AG09319 (cell line): ENCODE measurements at places on chromosomes 13 and 19.

DNA sequence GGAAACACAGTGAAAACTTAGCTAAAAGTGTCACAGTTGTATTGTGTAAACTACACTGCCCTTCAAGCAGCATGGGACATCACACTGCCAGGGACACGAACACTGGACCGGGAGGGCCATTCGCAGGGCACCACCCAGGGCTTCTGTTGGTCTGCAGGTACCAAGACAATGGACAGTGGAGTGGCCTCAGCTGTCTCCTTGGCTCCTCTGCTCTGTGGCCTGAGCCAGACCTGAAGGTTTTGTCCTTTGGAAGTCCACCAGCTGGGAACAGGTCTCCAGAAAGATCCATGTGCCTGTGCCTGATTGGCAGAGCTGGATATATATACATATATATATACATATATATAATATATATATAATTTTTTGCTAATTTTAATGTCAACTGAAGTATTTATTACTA, 149.8 kb downstream of the ZNF536 start:
- no peak for DNase-seq

GRCh38 chr19:58117841-58118575, 20.0 kb upstream of the ZSCAN18 start:
- DNase-seq, result no peak

- DNase-seq, result no peak
Measured at GRCh38 chr13:34363266-34363665, 545.3 kb downstream of the RFC3 start.

DNA sequence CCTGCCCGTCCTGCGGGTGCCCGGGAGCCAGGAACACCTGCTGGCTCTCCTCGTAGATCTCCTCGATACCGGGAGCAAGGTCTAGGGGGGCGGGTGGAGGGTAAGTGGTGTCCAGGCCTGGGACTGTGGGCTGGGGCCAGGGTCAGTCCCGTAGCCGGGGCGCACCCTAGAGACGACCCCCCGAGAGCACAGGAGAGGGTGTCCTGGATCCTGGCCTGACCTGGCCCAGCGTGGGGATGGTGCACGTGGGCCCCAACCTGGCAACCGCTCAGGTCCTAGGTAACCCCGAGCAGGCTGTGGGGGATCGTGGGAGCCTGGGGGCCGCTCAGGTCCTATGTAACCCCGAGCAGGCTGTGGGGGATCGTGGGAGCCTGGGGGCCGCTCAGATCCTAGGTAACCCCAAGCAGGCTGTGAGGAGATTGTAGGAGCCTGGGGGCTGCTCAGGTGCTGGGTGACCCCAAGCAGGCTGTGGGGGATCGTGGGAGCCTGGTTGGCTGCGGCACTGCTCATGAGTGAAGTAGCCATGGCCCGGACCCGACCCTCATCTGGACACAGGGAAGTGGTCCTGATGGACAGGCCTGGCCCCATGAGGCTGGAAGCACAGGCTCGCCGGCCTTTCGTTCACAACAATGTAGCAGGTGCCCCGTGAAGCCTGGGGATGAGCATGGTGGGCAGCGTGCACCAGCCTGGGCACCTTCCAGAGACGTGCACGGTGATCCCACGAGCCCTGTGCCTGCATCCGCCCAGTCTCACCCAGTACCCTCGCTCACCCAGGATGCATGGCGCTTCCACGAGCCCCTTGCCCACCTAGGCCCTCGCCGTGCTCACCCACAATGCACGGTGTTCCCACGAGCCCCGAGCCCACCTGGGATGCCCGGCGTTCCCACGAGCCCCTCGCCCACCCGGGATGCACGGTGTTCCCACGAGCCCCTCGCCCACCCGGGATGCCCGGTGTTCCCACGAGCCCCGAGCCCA, 6.2 kb downstream of the GPX4 start:
- no peak for DNase-seq

DNA sequence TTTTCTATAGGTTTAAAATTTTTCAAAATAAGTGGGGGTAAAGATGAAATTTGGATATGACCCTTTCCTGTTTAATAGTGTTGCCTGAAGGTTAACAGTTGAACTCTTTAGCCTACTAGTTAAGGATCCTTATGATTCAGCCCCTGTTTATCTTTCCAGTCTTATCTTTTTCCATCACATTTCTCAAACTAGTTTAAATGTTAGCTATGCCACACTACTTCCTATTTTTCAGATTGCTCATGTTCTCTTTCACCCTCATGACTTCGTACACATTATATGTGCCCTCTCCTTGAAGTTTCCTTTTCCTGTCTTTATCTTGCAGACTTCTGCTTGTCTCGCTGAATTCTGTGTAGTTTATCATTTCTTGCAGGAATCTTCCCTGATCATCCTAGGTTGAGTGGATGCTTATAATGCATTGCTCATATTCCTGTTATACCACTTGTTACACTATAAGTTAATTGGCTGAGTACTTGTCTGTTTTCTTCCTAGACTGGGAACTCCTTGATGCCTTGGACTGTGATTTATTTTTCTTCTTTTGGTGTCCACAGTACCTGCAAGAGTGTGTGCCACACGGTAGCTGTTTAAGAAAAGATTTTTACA, 86.7 kb downstream of the FNDC3A start:
- no peak for DNase-seq

DNA sequence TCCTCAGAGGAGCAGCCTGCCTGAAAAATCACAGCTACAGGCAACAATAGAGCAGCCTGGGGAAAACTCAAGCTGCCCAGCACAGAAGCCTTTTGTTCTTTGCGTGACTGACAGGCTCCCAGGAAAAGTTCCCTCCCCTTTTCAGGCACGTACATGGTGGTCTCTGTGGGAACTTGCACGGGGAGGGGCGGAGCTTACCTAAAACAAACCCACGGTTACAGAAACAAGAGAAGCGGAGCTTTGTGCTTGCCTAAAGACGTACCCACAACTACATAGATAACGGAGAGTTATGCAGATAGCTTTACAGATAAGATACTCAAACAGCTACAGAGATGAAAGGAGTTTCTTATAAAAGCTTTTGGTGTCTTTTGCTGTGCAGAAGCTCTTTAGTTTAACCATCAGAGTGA, 11.4 kb downstream of the ETFB start:
- no peak for DNase-seq

- no peak for DNase-seq
Measured at GRCh38 chr19:6654347-6655310, 15.3 kb downstream of the TNFSF14 start.
